ENCODE measurements at places on chromosomes 5 and 9.

DNA sequence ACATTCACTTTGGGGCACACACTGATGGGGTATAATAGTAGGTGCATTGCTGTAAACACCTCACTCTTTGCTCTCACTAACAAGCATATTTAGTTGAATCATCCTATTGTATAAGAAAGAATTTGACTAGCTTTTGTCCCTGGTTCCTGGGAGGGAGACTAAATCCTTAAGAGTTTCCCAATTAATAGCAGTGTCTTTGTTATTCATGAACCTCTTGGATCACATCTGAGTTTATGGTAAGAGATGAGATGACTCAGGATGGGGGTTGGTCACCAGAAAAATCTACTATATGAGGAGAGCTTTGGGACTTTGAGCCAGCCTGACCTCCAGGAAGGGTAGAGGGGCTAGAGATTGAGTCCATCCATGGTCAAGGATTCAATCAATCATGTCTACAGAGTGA is 56.8 kb downstream of the PUM3 start:
- DNase-seq, result no peak

DNA sequence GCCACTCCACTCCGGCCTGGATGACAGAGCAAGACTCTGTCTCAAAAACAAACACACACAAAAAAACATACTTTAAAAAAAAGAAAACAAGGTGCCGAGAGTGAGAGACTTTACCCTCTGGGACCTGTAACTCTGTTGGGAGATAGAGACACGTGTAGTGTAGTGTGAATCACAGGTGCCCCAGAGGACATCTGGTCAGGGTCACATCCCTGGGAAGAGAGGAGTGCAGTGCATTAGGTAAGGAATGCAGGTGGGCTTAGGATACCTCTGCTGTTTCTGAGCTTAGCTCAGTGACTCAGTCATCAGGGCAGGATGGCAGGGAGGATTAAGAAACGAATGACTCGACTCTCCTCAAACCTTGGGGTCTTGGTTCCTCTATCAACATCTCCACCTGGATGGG is 174.6 kb downstream of the GOLPH3 start:
- DNase-seq, result no peak

DNA sequence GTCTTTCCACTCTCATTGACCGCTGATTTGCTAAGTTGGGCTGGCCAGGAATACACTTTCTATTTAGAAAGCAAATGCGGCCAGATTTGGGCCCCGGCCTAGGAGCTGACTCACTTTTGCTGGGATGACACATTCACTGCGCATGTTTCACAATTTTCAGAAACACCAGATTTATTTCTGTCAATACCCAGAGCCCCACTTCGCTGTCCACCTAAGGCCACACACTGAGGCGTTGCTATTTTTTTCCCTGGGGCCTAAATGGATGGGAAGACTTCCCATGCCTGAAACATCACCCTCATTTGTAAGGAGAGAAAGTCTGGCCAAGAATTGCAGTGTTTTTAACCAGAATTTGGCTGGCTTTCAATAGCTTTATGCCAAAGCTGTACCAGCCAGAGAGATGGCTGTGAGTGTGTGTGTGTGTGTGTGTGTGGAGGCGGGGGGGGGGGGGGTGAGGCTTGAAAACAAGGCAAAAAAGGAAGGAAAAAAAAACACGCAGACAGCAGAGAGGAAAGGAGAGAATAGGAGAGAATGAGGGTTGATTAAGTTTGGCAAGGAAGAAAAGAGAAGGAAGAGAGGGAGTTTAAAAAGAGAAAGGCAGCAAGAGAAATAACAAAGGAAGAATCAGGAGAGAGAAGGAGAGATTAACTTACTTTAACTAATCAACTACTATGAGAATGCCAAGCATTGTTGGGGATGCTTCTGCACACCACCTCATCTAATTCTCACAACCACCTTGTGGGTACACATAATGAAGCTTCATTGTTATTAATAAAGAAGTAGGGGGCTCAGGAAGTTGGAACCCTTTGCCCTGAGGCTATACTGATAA is 261.4 kb upstream of the KLF4 start:
- DNase-seq, result peak; percentile 97

- DNase-seq, result no peak
These were observed 66.1 kb upstream of the ANKRD55 start for GRCh38 chr5:56299212-56299611.

GRCh38 chr5:16856531-16856930 is 79.6 kb downstream of the MYO10 start:
- no peak for DNase-seq
